Activated CD4-positive, CD25-positive, alpha-beta regulatory T cell (primary cell): ENCODE measurements at places on chromosomes 5 and 9.

GRCh38 chr5:145936401-145937131 lies at the start of gene SH3RF2:
Gene SH3RF2, plus strand, starts transcription at chr5:145936578. Its CDS starts 1,351 bp downstream, at chr5:145937929.
- no peak for DNase-seq

GRCh38 chr9:75992482-75993206 lies 102.2 kb downstream of the PCSK5 start:
- no peak for DNase-seq

GRCh38 chr5:19866090-19866450 lies 121.9 kb downstream of the CDH18 start:
- DNase-seq: no peak

- peak; percentile 73 for DNase-seq
These were observed 614 bp upstream of the HOMER1 start for GRCh38 chr5:79514391-79515105.

DNA sequence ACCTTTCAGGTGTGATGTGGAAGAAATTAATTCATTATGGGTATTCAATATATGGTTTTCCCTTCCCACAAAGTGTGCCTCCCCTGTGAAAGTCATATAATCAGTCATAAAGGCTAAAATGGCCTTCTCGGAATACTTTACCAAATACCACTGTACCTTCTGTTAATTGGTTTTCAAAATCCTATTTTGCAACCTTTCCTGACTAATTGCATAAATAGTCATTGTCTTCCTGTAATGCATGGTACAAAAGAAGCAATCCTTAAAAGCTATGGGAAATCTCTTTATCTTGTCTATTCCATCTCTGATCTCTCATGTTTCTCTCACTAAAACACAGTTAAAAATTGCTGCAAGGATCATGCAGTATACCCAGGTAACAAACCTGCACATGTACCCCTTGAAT lies 44.3 kb upstream of the UGCG start:
- DNase-seq: no peak

- no peak for DNase-seq
These were observed 326.7 kb downstream of the ASTN2 start for GRCh38 chr9:117088140-117088539.

DNA sequence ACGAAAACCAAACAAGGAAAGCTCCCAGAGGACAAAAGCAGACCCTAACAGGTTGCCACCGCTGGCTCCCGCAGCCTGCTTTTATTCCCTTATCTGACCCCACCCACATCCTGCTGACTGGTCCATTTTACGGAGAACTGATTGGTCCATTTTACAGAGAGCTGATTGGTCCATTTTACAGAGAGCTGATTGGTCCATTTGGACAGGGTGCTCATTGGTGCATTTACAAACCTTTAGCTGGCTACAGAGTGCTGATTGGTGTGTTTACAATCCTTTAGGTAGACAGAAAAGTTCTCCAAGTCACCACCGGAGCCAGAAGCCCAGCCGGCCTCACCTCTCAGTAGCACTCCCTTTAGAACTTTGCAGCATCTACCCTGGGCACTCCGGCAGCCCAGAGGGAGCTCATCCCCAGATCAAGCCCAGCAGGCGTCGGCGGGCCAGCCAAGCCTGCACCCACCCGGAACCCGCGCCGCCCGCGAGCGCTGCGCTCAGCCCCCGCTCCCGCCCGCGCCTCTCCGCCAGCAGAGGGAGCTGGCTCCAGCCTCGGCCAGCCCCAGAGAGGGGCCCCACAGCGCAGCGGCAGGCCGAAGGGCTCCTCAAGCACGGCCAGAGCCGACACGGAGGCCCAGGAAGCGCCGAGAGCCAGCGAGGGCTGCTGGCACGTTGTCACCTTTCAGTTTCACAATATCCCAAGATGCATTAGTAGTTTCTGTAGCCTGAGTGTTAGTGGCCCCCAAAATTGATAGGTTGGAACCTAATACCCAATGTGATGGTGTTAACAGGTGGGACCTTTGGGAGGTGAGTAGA lies 35.3 kb upstream of the CLPTM1L start:
- DNase-seq: peak; percentile 34
